Stimulated activated CD4-positive, alpha-beta T cell treated with anti-CD3 and anti-CD28 coated beads, Interleukin-4, amount 100 ng/mL, for 24 hours (primary cell): ENCODE measurements at places on chromosomes 4 and X.

GRCh38 chr4:105587841-105588240 is 35.4 kb downstream of the ARHGEF38 start:
- no peak for DNase-seq

DNA sequence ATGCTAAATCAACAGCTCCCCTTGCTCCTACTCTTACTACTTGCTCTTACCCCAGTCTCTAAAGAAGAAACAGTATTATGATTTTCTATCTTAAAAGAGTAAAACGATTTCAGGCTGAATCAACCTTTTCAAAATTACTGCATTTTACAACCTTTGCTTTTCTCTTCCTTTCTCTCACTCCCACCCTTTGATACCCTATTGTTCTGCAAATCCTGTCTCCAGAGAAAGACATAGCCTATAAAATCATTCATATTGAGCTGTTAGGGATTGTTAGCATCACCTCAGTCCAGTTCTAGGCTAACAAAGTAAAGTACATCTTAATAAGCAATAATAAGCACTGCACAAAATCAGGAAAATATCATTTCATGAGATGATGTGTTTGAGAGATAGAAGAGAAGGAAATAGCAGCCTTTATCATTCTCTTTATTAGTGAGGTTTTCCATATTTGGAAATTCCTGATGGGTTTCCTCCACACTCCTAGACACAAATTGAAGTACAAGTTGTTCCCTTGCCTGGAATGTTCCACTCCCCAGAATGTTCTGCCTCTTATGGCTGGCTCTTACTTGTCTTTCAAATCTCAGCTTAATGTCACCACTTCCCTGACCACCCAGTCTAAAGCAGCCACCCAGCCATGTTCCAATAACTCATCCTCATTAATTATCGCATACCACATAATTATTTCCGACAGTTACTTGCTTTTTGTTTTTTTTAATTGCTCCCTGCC is 219.7 kb downstream of the PALLD start:
- no peak for DNase-seq

- DNase-seq, result no peak
Measured at GRCh38 chrX:24890677-24891076, 125.1 kb downstream of the ARX start.

- DNase-seq, result no peak
Measured at GRCh38 chrX:50853399-50853798, 39.4 kb upstream of the SHROOM4 start.

GRCh38 chrX:17067534-17067933 is 121.1 kb downstream of the REPS2 start:
- no peak for DNase-seq

GRCh38 chr4:173909294-173909693 is 374.2 kb downstream of the FBXO8 start:
- no peak for DNase-seq

DNA sequence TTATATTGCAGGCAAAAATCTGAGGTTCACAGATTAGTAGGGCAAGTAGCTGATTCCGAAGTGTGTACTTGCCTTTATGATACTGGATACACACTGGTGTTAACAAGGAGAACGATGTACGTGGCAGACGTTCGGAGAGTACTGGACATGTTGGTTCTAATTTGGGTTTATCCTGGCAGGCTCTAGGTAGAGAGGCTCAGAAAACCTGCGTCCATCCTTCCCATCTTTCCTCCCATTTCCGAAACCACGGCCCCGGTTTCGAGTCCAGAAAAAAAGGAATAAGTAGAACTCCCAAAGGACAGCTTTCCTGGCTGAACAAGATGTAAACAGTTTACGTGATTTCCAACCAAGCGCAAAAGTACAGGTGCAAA is 351 bp upstream of the SLC30A9 start:
- no peak for DNase-seq

DNA sequence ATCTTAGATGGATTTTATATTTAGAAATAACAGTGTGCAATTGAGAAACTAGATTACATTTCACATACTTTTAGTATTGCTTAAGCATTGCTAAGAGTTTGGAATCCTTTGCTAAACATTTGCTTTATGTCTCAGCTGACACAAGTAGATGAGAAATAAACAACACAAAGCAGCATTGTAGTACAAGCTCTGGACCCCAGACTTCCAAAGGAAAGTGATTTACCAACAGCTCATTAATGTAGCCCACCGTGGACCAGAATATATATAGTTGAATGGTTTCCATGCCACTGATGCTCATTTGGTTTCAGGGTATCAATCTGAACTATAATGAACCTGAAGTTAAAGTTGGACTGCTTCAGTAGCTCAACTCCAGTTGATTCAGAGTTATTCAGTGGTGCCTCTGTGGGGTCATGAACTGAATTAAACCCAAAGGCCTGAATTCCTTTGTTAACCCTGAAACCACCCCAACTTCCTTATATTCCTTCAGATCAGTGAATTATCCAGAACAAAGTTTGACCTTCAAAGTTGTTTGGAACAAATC is 132.1 kb upstream of the NEIL3 start:
- no peak for DNase-seq

GRCh38 chr4:156820931-156821330 is 150.7 kb downstream of the PDGFC start:
- no peak for DNase-seq

DNA sequence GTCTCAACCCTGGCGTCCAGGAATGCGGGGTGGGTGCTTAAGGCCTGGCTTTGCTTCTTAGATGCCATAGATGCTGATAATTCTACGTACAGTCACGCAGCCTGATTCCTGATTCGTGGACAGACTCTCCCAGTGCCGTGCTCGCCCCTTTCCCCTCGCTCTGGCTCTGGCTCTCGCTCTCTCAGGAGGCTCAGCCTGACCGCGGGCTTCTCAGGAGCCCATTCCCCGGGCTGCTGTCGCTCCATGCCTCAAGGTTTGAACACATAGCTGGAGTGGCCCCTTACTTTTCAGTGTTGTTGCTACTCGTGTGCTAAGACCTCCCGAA is 59.2 kb upstream of the ZC4H2 start:
- DNase-seq, result no peak

- no peak for DNase-seq
Measured at GRCh38 chrX:46117234-46117633, 428.0 kb downstream of the ZNF674 start.

DNA sequence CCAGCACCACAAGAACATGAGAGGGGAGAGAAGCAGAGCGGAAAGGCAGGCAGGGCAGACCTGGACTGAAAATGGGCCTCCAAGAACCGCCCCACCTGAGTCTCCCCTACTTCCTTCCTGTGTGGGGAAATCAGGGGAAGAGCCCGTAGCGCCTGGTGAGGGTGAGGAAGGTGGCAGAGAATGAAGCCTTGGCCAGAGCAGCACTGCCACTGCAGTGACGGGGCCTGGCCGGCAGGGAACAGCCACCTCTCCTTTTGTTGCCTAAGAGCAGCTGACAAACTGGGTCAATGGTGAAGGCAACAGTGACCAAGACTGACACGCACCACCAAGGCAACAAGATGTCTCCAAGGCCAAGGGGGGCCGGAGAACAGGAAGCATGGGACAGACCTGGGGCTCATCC is 58.4 kb upstream of the CBR4 start:
- DNase-seq, result no peak

DNA sequence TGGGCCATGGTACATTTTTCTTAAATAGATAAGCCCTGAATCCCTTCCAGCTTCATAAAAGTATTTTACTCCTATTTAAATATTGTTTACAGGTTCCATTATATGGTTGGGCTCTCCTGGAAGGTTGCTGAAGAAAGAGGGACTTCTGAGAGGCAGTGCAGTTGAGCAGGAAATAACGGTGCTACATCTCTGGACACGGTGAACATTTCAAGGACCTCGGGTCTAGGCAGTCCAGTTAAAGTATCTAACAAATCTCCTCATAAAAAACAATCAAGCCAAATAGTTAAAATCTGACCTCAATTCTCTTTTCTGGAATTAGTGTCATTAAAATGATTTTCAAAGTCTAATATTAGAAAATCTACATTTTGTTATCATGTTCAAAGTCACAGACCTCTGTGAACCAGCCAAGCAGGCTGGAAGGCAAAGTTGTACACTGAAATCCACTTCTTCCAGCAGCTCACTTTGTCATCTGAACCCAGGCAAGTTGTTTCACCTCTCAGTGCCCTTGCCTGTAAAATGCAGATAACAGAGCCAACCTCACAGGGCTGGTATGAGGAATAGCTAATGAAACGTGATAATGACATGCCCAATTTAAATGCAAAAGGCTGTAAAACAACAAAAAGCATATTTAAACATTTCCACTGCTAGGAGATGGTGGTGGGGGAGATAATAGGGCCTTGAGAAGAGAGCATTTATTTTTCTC is 267.0 kb upstream of the KLF3 start:
- no peak for DNase-seq

GRCh38 chr4:180041576-180041975 is 2201.6 kb upstream of the TENM3 start:
- no peak for DNase-seq

DNA sequence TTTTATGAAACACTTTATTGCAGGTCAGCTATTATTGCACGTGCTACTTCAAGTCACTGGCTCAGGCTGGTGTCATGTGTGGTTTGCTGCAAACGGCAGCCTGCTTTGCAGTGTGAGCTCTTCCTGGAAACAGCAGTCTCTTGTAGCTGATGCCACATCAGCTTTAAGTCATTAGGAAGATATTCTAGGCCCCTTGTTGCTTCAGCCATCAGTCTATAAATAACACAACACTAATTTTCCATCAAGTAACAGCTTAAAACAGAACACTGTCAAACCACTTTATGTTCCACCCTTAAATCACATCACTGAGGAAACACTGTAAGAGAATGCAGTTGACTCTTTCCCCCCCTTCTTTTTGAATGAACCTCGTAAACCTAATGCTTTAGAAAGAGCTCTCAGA is 93.8 kb downstream of the GATB start:
- DNase-seq, result no peak

DNA sequence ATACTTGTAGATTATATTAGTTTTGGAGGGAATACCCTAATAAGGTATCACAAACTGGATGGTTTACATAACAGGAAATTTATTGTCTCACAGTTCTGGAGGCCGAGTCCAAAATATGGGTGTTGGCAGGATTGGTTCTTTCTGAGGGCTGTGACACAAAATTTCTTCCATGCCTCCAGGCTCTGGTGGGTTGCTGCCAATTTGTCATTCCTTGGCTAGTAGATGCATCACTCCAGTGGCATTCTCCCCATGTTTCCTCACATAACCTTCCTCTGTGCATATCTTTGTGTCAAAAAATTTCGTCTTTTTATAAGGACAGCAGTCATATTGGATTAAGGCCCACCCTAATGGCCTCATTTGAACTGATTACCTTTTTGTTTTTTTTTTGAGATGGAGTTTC is 49.3 kb downstream of the APELA start:
- no peak for DNase-seq

DNA sequence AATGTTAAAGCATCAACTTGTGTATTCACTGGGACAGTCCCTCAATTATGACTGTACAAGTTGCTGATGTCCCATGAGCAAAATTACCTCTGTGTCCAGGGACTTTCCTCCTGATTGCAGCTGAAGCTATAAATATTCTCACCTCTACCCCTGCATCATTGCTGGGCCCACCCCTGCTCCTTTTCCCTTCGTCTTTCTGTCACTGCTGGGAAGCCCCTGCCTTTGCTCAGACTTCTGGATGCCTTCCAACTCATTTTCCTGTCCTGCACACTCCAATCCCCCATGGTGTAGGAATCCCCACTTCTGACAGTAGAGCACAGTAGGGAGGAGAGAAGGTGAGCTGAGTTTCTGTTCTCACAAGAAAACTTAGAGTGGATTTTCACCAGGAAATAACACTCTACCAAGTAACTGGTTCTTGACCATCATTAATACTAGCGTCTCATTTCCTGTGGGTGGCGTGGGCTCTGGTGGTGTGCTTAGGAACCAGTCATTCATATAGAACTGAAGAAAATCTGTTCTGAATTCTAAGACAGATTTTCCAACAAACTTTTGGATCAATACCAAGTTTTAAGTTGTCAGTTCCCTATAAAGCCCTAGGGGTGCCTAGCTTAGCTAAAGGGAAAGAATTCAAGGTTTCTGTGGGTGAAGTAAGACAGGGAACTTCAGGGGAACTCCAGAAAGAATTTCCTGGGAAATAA is 136.2 kb upstream of the MED14 start:
- DNase-seq, result peak; percentile 14

DNA sequence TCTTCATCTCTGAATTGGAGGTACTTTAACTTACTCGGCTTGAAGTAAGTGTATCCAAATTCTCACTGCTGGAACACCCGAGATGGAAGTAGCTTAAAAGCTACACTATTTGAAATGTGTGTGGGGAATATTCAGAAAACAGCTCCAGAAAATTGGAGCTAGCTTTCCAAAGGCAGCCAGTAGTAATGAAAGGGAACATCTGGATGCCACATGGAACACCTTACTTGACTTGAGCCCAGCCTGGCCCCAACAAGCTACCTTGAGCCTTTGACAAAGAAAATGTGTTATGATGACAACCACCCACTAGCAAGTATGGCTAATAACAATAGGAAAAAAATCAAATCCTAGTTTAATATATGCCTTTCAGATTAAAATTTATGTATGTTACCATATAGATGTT is 161.5 kb downstream of the PRDM5 start:
- no peak for DNase-seq

- no peak for DNase-seq
Measured at GRCh38 chrX:47206316-47206715, 12.2 kb upstream of the CDK16 start.

DNA sequence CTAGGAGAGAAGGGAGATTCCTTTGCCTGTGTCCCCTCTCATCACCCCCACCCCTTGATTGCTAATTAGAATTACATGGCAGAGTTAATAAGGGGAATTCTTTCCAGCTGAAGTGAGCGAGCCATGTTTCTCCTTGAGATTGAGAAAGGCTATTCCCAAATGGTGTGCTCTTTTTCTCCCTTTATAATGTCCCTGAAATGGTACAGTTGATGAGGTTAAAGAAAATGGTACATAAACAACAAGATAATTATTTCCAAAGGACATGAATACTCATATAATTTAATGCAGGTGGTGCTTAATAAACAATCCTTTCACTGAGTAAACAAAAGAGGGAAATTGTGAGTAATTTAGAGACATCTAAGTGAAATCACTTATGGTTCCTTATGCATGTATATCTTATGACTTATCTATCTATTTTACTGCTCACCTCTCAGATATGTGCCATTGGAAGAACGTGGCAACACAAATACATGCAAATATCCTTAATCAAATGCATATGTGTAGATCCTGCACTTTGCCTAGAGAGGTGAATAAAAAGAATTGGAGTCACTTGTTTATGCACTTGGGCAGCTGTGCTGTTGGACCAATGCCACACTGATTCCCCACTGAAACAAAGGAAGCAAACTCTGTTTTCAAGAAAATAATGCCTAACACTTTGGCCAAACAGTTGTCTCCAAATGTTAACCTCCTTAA is 106.6 kb upstream of the WDR44 start:
- DNase-seq, result no peak

- no peak for DNase-seq
Measured at GRCh38 chr4:89704651-89705395, 132.1 kb downstream of the SNCA start.

DNA sequence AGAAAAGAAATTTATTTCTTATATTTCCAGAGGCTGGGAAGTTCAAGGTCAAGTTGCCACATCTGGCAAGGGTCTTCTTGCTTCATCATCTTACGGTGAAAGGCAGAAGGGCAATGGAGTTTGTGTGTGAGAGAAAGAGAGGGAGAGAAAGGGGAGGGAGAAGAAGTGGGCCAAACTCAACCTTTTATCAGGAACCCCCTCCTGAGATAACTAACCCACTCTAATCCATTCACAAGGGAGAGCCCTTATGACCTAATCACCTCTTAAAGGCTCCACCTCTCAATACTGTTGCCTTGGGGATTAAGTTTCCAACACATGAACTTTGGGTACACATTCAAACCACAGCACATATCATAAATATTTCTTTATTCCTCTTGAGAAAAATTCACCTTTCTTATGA is 203.3 kb upstream of the FAM241A start:
- no peak for DNase-seq
